ENCODE measurements at places on chromosomes 3 and 15.
A peak's percentile ranks its signal among the peaks of the same experiment; 100 is the strongest.

GRCh38 chr15:27271258-27271657 lies 300.3 kb downstream of the GABRG3 start:
- DNase-seq = peak; percentile 54

DNA sequence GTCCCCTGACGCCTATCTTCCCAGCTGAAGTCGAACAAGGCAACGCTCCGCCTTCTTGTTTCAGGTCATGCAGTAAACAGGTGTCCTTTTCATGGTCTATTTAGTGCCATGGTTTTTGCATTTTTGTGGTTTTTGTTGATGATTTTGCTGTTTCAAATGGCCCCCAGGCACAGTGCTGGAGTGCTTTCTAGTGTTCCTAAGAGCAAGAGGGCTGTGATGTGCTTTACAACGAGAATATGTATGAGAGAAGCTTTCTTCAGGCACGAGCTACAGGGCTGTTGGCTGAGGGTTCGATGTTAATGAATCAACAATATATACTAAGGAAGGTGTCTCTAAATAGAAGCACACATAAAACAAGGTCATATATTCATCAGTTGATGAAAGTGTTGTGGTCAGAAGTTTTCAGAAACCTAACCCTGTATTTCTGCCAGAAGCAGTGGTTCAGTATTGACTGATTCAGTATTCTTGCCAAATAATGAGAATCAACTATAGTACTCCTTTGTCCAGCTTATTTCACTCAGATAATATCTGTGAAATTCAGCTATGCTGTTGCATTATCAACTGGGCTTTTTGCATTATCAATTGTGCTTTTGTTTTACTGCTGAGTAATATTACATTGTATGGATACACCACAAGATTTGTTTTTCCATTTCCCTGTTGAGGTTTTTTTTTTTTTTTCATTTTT lies 18.5 kb downstream of the LIMD1 start:
- peak; percentile 60 for DNase-seq

DNA sequence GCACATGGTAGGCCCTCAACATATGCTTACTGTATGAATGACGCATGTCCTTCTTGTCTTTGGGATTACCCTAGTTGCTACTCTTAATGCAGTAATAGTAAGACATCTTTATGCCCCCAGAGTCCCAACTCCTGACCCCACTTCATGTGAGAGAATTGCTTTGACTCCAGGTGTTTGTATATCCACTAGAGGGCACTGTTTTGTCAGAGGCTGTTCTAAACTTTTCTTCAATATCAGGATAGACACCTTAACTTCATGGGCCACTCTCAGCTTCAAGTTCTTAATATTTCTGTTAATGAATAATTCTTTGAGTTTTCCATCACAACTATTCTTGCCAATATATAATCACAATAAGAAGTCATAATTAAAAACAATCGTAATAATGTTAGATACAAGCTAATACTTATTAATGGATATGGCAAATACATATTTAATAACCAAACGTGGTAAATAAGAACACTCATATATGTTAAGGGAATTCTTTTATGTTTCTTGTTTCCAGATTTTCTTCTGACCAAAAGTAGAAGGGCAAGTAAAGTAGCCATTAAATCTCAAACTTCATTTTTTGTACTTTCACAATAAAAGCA lies 337.2 kb upstream of the DNAJC19 start:
- peak; percentile 71 for DNase-seq

- peak; percentile 42 for DNase-seq
These were observed 6.8 kb upstream of the MFSD1 start for GRCh38 chr3:158794936-158795518.

GRCh38 chr3:10666621-10667020 lies 149.4 kb upstream of the SLC6A11 start:
- no peak for DNase-seq

GRCh38 chr3:150757364-150757763 lies 5.6 kb downstream of the SIAH2 start:
- no peak for DNase-seq

DNA sequence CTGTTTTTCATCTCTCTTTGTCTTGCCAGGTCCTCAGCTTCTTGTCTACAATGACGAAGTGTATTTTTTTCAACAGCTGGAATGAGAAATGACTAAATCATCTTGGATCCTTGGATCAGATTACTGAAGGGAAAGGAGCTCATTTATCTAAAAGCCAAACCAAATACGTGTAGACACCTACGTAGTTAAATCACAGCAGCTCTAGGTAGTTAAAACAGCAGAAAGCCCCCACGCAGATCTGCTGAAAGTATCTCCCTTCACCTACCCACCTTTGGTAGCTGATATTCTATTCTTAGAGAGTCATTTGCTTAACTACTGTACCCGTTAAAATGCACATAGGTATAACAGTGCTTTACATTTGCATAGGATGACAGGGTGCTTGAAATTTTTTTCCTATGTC lies 105.5 kb upstream of the WNT5A start:
- DNase-seq = no peak

GRCh38 chr3:71254281-71255057 lies 329.1 kb downstream of the FOXP1 start:
- no peak for DNase-seq

DNA sequence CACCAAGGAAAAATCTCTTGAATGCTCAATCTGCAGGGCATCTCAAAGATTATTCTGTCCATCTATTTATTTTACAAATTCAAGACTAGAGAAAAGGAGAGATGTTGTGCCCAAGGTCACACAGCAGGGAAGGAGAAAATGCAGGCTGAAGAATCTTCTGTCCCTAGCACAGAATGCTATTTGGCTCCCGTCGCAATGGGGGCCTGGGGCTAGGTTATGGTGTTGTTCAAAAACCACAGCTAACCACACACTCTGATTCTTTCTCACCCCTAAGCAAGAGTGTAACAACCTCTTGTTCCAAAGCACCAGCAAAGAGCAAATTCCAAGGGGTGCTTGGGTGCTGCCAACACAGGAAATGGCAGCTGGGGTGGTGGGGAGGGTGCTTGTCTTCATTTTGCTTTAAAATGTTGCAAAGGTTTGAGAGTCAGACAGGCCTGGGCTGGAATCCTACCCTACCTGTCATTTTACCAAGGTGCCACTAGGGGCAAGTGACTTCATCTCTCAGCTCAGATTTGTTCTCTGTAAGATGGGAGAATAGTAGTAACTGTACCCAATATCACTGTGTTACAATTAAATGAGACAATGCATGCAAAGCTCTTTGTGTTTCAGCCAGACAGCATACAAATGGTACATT lies 112.5 kb downstream of the ADAMTS9 start:
- DNase-seq = no peak

DNA sequence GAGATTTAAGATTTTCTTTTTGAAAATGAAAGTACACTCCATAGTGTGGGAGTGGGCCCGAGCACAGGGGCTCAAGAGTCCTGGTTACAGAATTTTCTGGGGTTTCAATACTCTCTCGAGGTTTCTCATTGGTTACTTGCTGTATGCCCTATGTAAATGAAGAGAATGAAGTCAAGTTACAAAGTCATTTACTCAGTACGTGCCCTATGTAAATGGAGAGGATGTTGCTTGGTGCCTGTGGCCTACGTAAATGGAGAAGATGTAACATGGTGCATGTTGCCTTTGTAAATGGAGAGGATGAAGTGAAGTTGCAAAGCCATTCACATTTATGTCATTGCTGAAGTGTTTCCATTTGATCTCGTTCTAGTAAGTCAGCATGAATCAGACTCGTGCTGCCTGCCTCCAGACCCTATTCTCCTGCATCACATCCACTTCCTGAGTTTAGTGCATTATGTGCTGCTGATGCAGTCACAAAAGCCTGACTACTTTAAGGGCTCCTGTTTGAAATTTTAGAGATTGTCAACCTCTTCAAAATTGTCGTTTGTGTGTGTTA lies 302.0 kb downstream of the ZBBX start:
- no peak for DNase-seq

DNA sequence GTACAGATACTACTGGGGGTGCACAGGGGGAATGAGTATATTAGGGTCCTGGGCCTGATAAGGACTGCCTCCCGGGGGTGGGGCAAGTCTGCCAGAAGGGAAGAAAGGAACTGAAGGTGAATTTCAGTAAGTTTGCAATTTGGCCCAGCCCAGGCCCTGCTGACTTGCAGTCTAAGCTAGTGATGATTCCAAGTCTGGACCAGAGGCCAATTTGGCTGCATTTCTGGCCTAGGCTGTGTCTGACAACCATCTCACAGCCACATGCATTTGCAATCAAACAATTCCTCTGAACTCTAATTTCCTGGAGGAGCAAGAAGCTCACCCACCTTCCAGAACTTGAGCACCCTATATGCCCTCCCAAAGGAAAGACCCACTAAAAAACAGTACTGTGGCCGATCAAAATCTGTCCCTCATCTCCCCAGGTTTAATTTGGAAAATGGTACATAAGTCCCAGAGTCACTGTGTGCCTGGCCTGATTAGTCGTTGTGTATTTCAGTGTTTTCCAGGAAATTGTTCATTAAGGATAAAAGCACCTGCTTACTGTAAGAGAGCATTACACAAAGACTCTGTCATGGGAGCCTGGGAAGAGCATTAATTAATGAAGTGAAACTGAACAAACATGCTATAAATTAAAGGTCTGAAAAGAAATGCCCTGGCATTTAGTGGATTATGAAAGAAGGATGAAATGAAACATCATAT lies 114.5 kb downstream of the MEGF11 start:
- no peak for DNase-seq
